Activated CD8-positive, alpha-beta memory T cell treated with anti-CD3 and anti-CD28 coated beads for 48 hours (primary cell): ENCODE measurements at places on chromosomes 1 and 21.

GRCh38 chr1:204493984-204494280 lies 673 bp downstream of the PIK3C2B start:
- peak; percentile 55 for DNase-seq

DNA sequence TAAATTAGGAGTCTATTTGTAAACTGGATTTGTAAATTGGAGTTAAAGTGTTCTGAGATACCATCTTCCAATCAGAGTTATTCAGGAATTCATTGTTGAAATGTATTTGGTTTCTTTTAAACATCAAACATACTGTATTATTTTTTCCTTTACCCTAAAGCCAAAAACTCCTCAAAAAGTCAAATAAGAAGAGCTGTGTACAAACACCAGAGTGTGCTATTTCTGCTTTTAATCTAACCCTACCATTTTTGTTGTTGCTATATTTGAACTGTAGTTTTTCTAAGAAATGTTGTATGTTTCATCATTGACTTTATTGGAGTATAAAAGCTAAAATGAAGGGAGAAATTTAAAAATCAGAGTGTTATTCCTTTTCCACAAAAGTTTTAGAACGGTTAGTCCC lies 35.8 kb downstream of the SLC30A7 start:
- no peak for DNase-seq

GRCh38 chr1:172465617-172466016 lies 21.7 kb upstream of the PIGC start:
- DNase-seq: no peak

GRCh38 chr1:181905944-181906597 lies 155.4 kb downstream of the ZNF648 start:
- no peak for DNase-seq

GRCh38 chr1:25770541-25771220 lies 29.3 kb upstream of the SELENON start:
- no peak for DNase-seq

DNA sequence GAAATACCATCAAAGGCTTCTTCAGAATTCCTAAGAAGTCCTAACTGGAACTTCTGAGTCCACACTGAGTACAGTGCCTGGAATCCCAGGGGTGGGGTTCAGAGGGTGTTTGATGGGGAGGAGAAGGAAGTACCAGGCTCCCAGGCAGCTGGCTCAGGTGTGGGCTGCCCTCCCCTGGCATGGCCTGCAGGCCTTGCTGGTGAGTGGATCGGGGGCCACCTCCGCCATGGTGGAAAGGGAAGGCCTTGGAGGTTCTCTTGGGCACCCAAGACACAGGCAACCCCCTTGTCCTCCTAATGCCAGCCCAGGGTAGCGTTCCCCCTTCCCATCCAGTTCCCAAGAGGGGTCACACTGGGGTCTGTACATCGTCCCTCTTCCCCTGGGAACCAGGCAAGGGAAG lies 26.8 kb upstream of the TNFRSF1B start:
- no peak for DNase-seq

- DNase-seq: no peak
Observed at GRCh38 chr1:92583821-92584760, 97.4 kb upstream of the GFI1 start.

DNA sequence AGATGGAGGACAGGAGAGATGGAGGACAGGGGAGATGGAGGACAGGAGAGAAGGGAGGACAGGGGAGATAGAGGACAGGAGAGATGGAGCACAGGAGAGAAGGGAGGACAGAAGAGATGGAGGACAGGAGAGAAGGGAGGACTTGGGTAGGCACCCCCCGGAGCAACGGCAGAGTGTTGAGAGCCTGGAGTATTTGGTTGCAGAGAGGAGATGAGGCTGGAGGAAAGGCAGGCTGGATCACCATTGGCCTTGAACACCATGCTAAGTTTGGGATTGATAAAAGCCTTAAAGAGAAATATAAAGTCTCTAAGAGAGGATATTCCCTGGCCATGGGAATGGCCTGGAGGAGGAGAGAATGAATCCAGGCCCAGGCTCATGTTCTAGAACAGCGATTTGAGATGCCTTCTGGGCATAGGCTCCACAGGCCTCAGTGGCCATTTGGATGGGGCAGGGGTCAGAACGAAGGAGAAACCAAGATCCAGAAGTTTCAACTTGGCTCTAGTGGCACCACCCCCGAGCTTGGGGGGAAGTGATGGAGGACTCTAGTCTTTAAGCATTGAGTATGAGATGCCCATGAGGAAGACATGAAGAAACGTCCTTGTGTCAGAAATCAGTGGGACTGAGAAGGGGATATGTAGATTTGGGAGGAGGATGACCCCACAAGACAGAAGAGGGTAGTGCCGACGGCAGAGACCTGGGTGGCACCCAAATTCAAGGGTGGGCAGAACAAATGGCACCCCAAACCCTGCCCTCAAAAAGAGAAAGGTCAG lies 47.9 kb upstream of the EDN2 start:
- DNase-seq: no peak

DNA sequence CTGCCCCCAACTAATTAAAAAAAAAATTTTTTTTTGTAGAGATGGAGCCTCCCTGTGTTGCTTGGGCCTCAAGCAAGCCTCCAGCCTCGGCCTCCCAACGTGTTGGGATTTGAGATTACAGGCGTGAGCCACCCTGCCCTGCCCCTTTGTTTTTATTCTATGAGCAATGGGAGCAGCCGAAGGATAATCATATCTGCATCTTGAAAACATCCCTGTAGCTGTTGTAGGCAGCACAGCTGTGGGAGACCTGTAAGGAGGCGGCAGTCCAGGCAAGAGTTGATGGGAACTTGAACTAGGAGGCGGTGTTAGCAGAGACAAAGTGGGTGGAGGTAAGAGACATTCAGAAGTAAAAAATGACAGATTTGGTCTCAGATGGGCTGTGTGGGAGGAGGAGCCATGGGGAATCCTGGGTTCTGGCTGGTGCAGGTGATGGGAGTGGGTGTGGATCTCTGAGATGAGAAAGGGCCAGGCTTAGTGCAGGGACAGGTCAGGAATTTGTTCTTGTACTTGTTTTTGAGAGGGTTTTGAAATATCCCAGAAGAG lies 31.3 kb downstream of the STUM start:
- no peak for DNase-seq

DNA sequence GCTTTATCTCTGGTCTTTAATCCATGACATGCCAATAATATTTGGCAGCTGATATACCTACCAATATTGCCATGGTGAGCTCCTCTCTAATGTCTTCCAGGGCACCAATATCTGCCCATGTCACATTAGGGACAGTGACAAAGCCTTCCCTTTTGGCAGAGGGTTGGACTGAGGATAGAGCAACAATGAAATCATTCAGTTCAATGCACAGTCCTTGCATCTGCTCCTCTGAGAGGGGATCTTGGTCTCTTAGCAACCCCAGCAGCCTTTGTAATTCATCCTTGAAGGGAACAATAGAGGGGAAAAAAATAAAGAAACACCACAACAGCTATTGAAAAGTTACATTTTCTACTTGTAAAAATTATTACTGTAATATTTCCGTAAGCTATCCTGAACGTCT lies 42.3 kb downstream of the NVL start:
- DNase-seq: no peak

DNA sequence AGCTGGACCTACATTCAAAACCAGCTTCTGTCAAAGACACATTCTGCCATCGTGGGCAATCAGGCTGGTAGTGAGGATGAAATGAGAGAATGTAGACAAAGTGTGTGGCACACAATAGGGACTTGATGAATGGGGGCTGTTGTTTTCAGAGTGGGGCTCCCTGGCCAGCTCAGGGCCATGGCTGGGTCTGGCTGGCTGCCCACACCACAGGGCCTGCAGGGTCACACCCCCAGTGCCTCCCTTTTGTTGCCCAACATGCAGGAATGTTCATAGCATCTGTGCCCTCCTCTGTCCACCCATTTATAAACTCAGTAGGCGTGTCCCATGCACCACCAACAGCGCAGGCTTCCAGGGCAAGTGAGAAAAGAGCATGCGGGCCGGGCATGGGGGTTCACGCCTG lies 20.8 kb upstream of the ECE1 start:
- DNase-seq: no peak

DNA sequence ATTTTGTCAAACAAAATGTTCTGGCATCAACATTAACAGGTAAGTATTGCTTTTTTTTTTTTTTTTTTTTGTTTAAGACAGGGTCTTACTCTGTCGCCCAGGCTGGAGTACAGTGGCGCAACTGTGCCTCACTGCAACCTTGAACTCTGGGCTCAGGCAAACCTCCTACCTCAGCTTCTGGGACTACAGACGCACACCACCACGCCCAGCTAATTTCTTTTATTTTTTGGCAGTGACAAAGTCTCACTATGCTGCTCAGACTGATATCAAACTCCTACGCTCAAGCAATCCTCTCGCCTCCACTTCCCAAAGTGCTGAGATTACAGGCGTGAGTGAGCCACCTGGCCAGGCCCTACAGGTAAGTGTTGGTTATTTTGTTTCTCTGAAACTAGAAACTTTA lies 2.4 kb downstream of the TUT4 start:
- DNase-seq: no peak

DNA sequence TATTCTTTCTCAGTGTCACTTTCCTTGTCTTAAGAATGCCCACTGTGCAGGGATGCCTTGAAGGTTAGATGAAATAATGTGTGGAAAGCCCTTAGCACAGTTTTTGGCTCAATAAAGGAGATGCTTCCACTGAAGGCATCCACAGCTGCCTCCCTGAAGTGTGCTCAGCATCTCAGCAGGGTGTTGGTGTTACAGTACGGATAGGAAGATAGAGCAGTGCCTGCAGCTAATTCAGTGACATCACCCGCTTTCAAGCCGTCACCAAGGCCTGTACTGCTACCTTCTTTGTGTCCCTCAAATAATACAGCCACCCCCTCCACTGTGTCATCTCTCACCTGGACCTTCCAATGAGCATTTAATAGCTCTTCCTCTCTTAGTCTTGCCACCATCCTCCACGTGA lies 59.0 kb downstream of the NDUFS5 start:
- no peak for DNase-seq

DNA sequence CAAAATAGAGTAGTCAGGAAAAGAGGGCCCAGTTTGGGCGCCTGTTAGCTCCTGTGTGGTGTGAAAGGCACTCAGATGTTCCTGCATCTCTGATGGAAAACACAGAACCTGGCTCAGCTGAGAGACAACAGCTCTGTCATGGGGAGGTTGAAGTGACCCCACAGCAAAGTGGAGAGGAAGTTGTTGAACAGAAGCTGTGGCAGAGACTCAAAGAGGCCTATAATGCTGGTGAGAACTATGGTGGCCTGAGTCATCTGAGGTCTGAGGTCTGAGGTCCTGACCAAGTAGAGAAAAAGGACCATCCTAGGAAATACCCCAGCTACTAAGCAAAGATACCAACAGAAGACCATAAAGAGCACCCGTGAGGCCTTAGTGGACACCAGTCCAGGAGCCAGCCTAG lies 45.6 kb upstream of the JAK1 start:
- no peak for DNase-seq

GRCh38 chr1:244840219-244840794 lies 4.8 kb downstream of the COX20 start:
- no peak for DNase-seq

DNA sequence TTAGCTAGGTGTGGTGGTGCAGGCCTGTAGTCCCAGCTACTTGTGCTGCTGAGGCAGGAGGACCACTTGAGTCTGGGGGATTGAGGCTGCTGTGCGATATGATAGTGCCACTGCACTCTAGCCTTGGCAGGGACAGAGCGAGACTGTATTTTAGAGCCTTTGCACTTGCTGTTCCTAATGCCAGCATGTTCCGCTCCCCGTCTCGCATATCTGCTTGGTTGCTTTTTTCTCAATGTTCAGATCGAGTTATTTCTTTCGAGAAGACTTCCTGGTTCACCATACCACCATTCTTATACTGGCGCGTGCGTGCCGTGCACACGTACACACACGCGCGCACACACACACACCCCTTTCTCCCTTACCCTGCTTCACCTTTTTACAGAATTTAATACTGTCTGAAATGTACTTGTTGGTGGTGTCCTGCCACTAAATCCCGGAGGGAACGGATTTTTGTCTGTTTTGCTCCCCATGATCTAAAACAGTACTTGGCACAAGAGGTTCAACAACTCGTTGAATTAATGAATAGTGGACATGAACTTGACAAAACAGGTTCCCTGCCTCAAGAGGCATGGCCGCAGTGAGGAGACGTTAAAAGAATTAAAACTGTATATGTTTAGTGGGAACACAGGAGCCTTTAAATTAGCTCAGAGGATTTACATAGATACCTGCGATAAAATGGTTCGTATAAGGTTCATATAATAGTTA lies 1.1 kb upstream of the RPRD2 start:
- DNase-seq: no peak

GRCh38 chr1:19423130-19423529 lies 62.2 kb downstream of the CAPZB start:
- DNase-seq: no peak

GRCh38 chr1:234975941-234976860 lies 152.4 kb downstream of the TOMM20 start:
- DNase-seq: no peak

DNA sequence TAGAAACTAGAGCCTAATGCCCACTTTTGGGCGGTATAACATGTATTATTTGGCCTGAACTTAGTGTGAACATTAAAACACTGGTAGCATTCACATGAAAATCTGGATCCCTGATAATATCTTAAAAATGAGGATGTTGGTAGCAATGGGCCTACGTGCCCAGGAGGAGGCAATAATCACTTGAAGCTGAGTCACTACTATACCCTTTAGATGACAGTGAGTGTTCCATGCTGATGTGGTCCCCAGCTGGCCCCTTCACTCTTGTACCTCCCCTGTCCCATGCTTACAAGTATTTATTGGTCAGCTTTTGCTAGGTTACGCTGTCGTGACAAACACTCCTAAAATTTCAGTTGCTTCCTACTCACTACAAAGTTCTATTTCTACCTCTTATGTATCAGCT lies 23.0 kb upstream of the POU2F1 start:
- DNase-seq: no peak

DNA sequence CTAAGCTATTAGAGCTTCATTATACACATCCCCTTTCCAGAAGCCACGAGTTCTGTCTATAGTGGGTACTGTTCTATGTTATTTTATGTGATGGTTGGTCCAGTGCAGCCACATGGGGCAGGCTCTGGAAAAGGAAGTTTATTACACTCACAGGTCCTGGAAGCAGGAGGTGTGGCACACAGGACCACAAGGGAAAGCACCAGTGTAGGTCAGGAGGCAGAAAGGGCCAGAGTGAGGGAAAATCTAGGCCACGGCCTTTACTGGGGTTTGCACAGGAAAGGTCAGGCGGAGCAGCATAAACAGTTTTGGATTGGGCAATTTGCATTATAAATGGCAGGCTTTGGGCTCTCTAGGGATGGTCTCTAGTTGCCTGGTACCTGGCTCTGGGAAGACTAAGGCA lies 21.8 kb upstream of the CNIH3 start:
- no peak for DNase-seq
